ENCODE measurements at places on chromosomes 2 and 18.

- no peak for DNase-seq
Measured at GRCh38 chr2:112782234-112782799, 2.0 kb downstream of the IL1A start.

DNA sequence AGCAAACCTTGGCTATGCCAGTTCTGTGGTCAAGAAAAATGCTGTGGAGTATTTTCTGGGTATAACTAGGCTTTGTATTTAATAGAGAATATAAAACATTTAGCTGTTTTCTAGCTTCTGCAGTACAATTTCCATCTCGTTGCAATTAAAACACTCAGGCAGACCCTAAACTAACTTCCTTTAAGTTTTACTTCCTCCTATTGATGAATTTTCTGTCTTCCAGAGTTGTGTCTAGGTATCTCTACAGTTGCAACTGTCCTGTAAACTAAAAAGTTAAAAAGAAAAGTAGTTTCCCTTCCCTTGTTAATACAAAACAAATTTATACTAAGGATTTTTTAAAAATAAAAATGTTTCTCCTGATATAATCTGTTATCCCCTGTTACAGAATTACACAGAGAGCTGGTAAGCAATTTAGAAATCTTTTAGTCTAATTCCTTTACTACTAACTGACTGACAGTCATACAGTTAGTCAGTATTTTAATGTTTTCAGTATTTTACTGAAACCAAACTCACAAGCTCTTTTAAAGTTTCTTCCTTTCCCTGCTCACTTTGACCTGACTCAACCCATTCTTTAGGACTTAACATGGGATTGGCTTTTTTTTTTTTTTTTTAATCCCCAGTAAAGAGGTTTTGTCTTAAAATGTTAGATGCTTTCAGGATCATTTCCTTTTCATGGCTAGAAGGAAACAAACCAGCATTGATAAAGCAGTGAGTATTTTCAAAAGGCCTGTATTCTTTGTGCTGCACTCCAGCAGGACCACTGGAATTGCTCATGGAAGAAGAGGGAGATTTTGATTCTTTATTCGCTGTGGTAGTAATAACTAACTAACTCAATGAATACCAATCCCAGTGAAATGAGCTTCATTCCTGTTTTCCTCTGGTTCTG is 22.9 kb downstream of the ITGAV start:
- no peak for DNase-seq

GRCh38 chr2:177332026-177332991 is 60.3 kb upstream of the AGPS start:
- DNase-seq = peak; percentile 76

DNA sequence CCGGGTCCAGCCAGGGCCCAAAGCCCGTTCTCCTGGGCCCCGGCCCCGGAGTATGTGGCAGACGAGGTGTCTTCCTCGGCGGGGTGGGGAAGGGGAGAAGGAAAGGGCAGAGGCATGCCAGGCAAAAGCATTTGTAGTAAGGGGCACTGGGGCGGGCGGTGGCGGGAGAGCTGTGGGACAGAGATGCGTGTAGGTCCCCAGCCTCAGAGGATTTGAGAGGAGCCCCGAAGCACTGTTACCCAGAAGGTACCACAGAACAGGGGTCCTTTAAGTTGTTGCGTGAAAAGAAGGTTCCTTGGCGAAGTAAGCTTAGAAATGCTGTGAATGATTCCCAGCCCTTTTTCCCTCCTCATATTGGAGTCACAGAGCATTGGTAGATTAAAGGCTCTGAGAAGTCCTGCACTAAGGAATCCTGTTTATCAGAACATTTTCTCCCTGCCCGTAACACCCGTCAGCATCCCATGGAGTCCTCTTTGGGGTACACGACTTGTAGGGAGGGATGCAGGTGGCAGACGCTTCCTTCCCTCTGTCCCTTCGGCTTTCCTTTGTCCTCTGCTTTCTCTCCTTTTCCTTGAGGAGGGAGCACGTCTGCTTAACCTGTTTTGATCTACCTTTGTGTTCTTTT is 12.5 kb downstream of the GAREM2 start:
- DNase-seq = no peak

DNA sequence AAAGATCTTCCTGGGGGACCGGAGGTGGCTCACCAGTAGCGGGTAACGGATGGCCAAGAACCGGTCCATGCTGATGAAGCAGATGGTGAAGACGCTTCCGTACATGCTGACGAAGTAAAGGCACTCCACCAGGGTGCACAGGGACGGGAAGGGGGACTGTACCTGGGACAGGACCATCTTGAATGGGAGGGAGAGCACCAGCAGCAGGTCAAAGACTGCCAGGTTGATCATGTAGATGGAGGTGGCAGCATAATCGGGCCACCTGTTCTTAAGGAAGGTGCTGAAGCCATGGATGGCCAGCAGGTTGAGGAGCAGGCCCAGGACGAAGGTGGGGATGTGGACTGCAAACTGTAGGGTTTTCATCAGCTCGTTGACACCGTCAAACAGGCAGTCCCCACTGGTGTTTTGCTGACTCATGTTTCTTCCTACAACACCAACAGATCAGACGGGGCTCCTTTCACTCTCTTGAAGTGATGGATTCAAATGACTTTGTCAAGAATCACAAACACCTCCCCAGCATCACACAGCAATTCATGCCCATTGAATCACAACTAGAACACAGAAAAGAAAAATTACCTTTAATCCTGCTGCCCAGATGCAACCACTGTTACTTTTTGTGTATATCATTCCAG is 14.4 kb downstream of the GPR55 start:
- no peak for DNase-seq

GRCh38 chr2:85419009-85419675 is 628 bp downstream of the SH2D6 start:
- DNase-seq = no peak

DNA sequence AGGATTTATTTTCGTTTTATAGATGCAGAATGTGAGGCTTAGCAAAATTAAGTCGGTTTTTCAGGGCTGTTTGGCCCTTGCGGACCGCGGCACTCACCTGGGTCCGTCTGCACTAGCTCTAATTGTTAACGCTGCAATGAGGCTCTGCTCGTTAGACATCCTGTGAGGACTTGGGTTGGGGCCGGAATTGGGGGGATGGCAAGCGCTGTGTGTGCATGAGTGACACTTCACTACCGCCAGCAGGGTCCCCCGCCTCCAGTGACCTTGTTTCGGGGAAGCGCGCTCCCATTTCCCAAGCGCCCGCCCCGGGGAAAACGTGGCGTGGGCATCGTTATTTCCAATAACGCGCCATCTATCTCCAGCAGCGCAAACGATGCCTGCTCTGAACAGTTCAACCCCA is 54.2 kb downstream of the KCNG2 start:
- DNase-seq = no peak

GRCh38 chr2:12361506-12361905 is 355.2 kb upstream of the TRIB2 start:
- DNase-seq = peak; percentile 1

DNA sequence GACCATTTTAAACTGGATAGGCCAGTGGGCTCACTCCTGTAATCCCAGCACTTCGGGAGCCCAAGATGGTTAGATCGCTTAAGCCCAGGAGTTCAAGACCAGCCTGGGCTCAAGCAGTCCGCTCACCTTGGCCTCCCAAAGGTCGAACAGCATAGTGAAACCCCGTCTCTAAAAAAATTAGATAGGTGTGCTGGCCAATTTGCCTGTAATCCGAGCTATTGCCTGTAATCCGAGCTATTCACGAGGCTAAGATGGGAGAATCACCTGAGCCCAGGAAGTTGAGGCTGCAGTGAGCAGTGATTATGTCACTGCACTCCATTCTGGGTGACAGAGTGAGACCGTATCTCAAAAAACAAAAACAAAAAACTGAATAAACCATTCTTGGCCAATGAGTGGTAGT is 52.6 kb upstream of the EMILIN2 start:
- DNase-seq = peak; percentile 10

- DNase-seq = peak; percentile 67
Measured at GRCh38 chr2:30421604-30422443, 25.2 kb upstream of the LCLAT1 start.

- DNase-seq = no peak
Measured at GRCh38 chr2:47360927-47361326, 42.0 kb upstream of the MSH2 start.

GRCh38 chr2:240452462-240453256 is 17.2 kb downstream of the GPC1 start:
- no peak for DNase-seq

- DNase-seq = no peak
Measured at GRCh38 chr18:49767111-49768050, 46.0 kb downstream of the ACAA2 start.

DNA sequence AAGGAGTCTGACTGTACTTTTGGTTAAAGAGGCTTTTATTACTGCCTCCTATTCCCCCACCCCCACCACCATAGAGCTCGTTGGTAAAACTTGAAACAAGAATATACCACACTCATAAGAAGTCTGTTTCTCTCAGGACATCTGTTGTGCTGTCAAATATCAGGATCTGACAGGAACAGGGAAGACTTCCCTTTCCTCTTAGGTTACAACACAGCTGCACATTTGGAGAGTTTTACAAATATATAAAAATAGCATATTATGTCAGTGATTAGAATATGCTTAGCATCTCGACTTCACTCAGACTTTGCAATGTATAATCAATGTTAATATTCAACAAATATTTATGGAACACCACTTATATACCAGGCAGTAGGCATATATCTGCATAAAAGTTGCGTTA is 439.6 kb upstream of the REG3G start:
- DNase-seq = no peak

GRCh38 chr2:170525566-170525900 is 189.6 kb upstream of the SP5 start:
- DNase-seq = peak; percentile 79

DNA sequence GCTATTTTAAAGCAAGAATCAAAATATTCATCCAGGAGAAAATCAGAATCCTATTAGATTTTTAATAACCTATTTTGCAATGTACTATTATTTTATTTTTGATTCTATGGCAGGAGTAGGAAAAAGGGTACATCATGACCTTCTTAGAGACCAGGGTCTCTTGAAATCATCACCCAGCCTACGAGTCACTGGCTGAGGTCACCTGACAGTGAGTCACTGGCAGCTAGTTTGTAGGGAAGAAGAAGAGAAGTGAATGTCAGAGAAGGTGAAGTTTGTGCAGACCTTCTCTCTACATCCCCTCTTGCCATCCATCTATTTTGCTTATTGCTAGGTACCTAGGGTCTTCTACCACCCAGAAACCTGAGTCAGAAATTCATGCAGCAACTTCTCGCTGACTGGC is 144.2 kb downstream of the ALK start:
- no peak for DNase-seq

DNA sequence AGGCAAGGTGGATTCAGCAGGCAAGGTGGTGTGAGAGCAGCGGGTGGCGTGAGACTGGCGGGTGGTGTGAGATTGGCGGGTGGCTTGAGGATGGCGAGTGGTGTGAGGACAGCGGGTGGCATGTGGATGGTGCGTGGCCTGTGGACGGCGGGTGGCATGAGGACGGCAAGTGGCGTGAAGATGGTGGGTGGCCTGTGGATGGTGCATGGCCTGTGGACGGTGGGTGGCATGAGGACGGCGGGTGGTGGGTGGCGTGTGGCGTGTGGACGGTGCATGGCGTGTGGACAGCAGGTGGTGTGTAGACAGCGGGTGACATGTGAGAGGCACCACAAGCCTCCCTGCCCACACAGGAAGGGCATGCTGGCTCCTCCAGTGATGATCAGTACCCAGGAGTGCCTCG is 186.9 kb upstream of the SALL3 start:
- no peak for DNase-seq

DNA sequence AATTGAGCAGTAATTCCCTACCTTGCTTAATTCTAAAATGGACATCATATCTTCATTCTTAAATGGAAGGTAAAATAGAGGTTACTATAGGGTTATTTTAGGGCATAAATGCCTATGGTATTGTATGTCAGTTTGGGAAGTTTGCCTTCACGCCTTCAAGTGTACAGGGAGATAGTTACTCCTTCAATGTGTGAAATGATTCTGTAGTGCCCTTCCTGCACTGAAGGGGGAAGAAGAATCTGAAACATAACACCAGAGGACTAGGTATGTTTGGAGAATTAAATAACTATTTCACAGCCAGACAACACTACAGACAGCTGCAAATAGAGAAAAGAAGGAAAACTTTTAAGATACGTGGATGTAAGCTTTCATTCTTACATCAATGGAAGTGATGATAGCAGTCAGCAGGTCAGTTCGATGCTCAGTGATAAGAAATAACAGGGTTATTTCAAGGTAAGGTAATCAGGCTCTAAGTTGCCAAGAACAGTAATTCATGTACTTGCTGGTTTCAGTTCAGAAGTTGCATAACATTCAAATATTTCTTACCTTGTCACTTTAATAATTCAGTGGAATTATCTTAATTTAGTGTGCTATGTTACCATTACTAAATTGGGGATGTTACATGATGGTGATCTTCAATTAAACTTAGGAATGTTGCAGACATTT is 4.0 kb downstream of the PKP4 start:
- DNase-seq = no peak

GRCh38 chr2:37582481-37583220 is 88.8 kb downstream of the CDC42EP3 start:
- DNase-seq = no peak

DNA sequence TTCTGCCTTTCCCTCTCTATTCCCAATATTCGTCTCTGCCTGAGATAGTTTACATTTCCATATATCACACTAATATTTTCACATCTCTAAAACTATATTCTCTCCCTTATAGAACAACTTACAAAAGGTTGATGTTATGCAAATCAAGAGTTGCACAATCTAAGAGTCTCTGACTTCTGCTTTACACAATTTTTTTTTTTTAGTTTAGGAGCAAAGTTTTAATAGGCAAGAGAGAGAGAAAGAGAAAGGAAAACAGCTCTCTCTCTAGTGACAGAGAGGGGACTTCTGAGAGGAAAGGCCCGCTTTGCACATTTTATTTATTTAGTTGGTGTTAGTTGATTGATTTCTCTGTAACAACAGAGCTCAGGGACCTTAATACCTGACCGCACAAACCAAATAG is 380.2 kb downstream of the TXNL1 start:
- no peak for DNase-seq

DNA sequence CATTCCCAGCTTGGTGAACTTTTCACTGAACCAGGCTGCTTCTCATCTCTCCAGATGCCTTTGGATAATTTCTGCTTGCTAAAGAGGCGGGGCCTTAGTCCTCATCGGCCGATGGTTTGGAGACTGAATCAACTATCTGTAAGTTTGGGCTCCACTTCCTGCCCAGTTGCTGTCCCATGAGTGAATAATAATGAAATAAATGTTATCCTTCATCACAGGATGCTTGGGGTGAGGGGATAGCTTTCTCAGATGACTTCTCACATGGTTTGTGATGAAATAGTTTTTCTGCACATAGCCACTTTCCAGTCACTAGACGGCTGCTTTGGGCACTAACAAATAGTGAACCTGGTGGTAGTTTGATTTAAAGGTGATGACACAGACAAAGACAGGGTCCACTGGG is 376.6 kb upstream of the TRIB2 start:
- no peak for DNase-seq

GRCh38 chr2:120796094-120796493 is 60.4 kb downstream of the GLI2 start:
- no peak for DNase-seq

- no peak for DNase-seq
Measured at GRCh38 chr2:137206069-137206468, 440.7 kb downstream of the THSD7B start.

DNA sequence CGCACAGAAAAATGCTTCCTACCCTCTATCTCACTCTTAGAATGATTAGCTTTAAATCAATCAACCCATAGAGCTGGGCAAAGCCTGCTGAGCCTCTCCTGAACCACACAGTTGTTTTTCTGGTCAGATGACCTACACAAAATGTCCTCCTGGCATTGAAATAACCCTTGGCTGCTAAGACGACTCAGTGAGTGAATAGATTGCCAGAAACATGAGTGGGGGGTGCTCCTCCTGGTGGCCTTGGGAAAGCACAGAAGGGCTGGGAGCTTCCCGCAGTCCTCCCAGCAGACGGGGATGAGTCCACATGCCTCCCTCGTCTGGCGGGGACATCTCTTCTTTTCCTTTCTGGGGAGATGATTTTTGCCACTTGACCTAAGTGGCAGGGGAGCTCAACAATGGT is 14.9 kb downstream of the MAL start:
- no peak for DNase-seq

Measured in ELF-1 (cell line).